Stimulated activated CD4-positive, alpha-beta T cell treated with anti-CD3 and anti-CD28 coated beads, Interleukin-4, amount 100 ng/mL, for 24 hours (primary cell): ENCODE measurements at places on chromosomes 2 and 18.

DNA sequence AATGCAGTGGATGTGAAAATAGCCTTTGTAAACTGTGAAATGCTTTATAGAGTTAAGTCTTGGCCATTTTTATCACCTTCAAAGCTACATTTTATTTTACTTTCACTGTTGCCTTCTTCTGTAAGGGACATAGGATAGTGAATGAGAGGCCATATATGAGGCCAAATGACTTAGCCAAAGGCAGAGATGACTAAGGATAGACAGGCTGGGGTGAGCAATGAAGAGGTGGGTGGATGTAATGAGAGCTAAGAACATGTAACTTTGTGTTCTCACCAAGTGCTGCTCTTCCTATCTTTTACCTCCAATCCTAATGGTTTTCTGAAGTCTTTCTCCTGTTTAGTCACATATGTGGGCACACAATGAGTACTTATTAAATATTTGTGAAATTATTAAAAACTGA lies 101.9 kb downstream of the MBD5 start:
- no peak for DNase-seq

GRCh38 chr2:239629926-239630617 lies 229.3 kb upstream of the HDAC4 start:
- DNase-seq: no peak

GRCh38 chr2:32738939-32739338 lies 111.1 kb downstream of the TTC27 start:
- DNase-seq: no peak

DNA sequence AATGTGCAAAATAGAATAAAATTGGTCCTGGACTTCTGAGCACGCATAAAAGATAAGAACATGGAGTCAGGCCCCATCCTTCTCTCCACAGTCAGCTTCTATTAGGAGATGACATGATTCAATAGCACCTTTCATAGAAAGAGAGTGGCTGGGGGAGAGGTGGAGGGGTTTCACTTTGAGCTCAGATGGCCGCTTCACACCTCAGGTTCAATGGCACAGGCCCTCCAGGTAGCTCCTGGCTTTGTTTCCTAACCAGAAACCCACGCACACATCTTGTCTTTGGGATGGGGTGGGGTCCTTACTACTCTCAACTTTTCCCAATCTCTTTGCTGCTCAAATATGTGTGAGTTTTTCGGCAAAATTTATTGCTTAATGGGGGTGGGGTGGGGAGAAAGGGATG lies 332.3 kb downstream of the CLIP4 start:
- no peak for DNase-seq

- no peak for DNase-seq
These were observed 54.8 kb upstream of the STRN start for GRCh38 chr2:37020887-37021796.

- peak; percentile 24 for DNase-seq
These were observed 18.5 kb downstream of the TMEM177 start for GRCh38 chr2:119697290-119698020.

GRCh38 chr2:152367547-152368390 lies 32.8 kb downstream of the FMNL2 start:
- no peak for DNase-seq

GRCh38 chr18:48827291-48828193 lies 123.2 kb downstream of the SMAD7 start:
- DNase-seq: no peak

- DNase-seq: no peak
These were observed 19.4 kb downstream of the TEX44 start for GRCh38 chr2:231612109-231612455.

GRCh38 chr2:215431290-215431689 lies 4.6 kb downstream of the FN1 start:
- DNase-seq: no peak

- no peak for DNase-seq
These were observed 31.7 kb upstream of the APCDD1 start for GRCh38 chr18:10422731-10423130.

DNA sequence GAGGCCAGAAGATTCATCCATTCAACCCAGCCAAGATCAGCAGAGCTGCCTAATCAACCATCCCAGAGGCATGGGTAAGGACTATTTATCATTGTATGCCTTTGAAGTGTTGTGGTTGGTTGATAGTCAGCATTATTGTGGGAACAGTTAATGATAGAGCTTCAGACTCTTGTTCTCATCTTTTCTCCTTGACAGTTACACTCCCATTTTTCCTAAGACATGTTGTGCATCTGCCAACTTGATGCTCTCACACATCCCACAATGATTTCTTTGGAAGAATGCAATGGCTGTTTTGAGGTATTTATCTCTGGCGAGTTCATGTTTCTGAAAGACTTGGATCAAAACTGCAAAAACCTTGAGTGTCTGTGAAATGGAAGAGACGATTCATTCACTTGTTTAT lies 55.4 kb downstream of the FASTKD2 start:
- no peak for DNase-seq

- peak; percentile 59 for DNase-seq
These were observed 12.7 kb downstream of the FAM110C start for GRCh38 chr2:33620-34019.

DNA sequence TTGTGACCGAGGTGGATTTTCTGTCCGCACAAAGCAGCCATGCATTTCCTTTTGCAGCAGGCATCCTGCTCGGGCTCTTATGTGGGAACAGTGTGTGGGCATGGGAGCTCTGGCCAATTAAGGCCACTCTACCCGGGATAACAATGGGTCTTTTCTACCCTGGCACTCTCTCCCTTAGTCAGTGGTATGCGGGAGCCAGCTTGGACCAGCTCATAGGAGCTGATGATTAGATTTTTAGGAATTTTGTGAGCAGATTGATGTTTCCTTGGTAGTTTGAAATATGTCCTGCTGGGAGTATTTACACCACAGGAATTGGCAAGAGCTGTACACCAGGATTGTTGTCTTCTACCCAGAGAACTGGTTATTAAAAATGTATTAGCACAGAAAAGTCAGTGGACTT lies 89.3 kb downstream of the SPP2 start:
- DNase-seq: no peak

GRCh38 chr18:48544116-48544515 lies 5.3 kb downstream of the CTIF start:
- no peak for DNase-seq

GRCh38 chr18:37662099-37662498 lies 96.5 kb upstream of the CELF4 start:
- DNase-seq: no peak

- no peak for DNase-seq
These were observed 15.8 kb downstream of the TSHZ1 start for GRCh38 chr18:75226286-75226955.

- no peak for DNase-seq
These were observed 414.4 kb downstream of the MTX2 start for GRCh38 chr2:176683618-176684111.

DNA sequence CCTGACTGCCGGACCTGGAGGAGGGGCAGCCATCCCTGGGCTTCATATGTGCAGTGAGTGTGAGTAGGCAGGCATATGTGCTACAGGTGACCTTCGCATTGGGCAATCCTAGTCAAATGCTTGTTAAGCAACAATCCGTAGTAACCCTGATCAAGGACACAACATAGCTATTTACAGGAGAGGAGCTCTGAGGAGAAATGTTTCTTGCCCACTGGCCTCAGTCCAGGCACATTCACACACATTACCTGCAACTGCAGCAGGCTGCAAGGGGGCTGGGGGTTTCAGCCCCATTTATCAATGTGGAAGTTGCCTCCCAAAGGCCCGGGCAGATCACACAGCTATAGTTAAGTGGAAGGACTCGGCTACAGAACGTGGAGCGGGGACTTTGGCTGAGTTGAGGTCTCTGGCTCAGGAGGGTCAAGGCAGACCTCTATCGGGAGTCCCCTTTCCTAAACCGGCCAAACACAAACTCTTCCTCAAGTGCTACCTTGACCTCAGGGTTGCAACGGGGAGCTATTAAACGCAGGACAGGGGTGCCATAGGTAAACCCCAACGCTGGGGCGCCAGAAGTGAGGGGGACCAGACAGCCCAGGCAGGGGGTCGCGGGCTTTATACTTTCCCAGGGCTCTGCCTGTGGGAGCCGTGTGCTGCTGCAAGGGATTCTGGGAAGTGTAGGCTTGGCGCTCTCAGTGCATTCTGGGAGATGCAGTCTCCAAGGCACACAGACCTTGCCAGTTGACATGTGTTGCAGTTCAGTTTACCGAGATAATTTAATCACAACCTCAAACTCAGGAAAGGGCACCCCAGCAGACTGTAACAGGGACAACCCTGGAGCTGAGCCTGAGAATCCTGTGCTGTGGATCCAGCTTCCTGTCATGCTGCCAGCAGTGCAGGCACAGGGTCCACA lies 9.4 kb downstream of the KHK start:
- peak; percentile 48 for DNase-seq

- peak; percentile 66 for DNase-seq
These were observed 44.4 kb downstream of the PTPN2 start for GRCh38 chr18:12839526-12840196.

- no peak for DNase-seq
These were observed 89.6 kb downstream of the SOWAHC start for GRCh38 chr2:109703798-109704197.
